ENCODE measurements at places on chromosomes 16 and 17.

DNA sequence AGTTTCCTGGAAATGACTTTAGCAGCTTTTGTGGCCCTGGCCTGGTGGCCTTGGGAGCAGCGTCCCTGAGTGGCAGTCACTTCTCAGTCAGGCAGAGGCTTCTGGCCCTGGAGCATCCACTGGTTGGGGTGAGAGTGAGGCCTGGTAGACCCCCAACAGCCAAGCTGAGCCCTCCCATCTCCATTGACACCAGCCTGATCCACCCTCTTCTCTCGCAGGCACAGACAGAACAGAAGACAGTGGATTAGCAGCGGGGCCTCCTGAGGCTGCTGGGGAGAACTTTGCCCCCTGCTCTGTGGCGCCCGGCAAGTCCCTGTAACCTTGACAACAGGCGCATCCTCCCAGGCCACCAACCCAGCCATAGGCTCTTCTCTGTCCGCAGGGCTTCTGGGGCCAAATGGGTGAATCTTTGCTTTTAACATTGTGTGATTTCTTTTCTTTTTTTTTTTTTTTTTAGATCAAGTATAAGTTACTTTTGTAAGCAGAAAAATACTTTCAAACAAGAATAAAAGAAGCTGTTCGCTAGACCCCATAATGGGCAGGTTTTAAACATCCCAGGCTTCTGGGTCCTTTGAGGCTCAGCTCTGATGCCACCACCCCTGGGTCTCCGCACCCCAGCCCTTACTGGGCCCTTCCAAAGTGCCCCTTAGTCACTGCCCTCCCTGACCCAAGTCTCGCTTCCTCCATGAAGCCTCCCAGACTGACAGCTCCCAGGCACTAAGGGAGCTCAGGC lies 12.7 kb upstream of the FLYWCH1 start:
- DNase-seq: no peak

DNA sequence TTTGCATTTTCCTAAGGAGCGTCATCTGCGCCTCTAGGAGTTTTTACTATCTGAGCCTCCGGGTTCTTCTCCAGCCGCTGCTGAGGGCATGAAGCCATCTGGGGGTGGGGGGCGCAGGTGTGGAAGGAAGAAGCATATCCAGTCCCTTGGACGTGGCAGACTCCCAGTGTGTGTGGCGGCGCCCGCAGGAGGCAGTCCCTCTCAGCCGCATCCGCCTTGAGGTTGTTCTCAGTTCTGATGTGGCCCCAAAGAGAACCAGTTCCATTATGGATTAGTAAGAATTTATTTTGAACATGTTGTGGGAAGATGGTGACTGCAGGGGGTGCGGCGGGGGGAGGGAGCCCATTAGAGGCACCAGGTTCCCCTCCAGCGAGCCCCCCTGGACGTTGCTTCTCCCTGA lies 100.2 kb downstream of the SEC14L1 start:
- no peak for DNase-seq

GRCh38 chr16:624526-625070 lies 6.2 kb upstream of the WFIKKN1 start:
- no peak for DNase-seq

DNA sequence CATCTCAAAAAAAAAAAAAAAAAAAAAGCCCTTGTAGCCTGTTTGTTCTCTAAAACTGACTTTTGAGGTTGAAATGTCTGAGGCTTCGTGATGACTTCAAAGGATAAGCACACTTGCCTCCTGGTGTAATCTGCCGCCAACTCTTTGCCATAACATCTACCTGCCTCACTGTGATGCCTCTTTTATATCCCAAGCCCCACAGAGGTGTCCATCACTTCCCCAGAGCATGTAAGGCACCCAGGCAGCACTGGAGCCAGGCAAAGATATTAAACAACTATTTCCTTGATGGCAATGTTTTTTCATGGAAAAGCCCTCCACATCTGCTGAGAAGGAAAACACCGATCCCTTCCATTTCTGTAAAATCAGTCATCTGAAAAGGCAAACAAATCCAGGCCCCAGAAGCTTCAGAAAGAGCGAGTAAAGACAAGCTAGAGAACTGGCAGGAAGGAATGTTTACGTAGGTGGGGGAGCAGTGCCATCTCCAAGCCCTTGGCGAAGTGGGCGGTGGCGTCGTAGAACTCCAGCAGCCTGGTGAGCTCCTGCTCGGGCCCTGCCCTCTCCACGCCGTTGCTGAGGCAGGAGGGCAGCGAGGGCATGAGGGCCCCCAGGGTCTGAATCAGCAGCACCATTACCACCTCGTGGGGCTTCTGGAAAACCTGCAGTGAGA lies 28.6 kb downstream of the COG7 start:
- DNase-seq: no peak

GRCh38 chr16:25093208-25094061 lies 18.1 kb upstream of the LCMT1 start:
- no peak for DNase-seq

GRCh38 chr16:70529051-70529777 lies 5.6 kb downstream of the SF3B3 start:
- DNase-seq: no peak

Data from activated CD4-positive, alpha-beta T cell treated with anti-CD3 and anti-CD28 coated beads for 1 hour (primary cell).